ENCODE measurements at places on chromosomes 2 and 18. TPM values are rescaled to one million over a fixed set of nuclear protein-coding genes. Genes with fewer than 3 reads are reported as not detected.

Gene CYP27A1
- 110 TPM for total RNA-seq

Gene INO80C
- 31.5 TPM for total RNA-seq

Gene TMEM178A
- 4.0 TPM for total RNA-seq

Gene RSAD2
- total RNA-seq, result 13.2 TPM

Gene GAL3ST2
- total RNA-seq, result 0.40 TPM

Gene ALS2
- 34.6 TPM for total RNA-seq

Gene MC5R
- not detected for total RNA-seq

Gene ST6GAL2
- 4.0 TPM for total RNA-seq

Gene EFHD1
- total RNA-seq, result 8.6 TPM

Gene TBC1D8
- 35.4 TPM for total RNA-seq

- no peak overlapping the region for H3K4me3 ChIP-seq
- no peaks in the 10 kb centered on the region for H3K4me1 ChIP-seq
- H3K27me3 ChIP-seq, result no peaks in the 10 kb centered on the region
- H3K36me3 ChIP-seq, result peaks cover 8% of the 10 kb centered on the region
- H3K27ac ChIP-seq, result no peak overlapping the region
Observed at GRCh38 chr18:62976227-62976626, 260.9 kb downstream of the PHLPP1 start.

- no peaks in the 10 kb centered on the region for H3K4me1 ChIP-seq
- no peak overlapping the region for H3K4me3 ChIP-seq
- no peak for DNase-seq
- H3K36me3 ChIP-seq, result no peaks in the 10 kb centered on the region
- no peak overlapping the region for H3K27ac ChIP-seq
Observed at GRCh38 chr2:214549946-214550345, 139.1 kb downstream of the VWC2L start.

DNA sequence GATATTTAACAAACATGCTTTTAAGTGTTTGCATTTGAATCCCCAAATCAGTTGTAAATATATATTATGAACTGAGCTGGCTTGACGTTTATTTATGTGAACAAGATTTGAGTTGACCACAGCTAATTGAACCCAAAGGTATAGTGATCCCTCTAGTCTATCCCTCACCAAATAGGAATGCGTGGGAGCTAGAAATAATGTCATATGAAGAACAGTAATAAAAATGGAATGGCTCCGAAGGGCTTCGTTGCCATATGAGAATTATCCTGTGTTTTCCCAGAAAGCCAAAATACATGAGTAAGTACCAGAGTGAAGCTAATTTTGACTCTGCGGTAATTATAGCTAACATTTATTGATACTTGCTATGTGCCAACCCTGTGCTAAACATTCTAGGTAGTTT, 142.7 kb downstream of the ADCYAP1 start:
- no peak overlapping the region for H3K27ac ChIP-seq
- H3K36me3 ChIP-seq, result no peaks in the 10 kb centered on the region
- H3K27me3 ChIP-seq, result no peaks in the 10 kb centered on the region
- DNase-seq, result no peak
- H3K4me1 ChIP-seq, result no peaks in the 10 kb centered on the region

DNA sequence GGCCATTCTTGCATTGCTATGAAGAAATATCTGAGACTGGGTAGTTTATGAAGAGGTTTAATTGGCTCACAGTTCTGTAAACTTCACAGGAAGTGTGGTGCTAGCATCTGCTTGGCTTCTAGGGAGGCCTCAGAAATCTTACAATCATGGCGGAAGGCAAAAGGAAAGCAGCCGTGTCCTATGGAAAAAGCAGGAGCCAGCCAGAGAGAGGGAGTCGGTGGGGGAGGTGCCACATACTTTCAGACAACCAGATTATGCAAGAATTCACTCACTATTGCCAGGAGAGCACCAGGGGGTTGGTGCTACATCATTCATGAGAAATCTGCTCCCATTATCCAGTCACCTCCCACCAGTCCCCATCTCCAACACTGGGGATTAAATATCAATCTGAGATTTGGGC, 64.1 kb downstream of the CPS1 start:
- H3K36me3 ChIP-seq, result no peaks in the 10 kb centered on the region
- H3K4me3 ChIP-seq, result no peak overlapping the region
- no peak overlapping the region for H3K27ac ChIP-seq
- H3K4me1 ChIP-seq, result no peaks in the 10 kb centered on the region
- no peaks in the 10 kb centered on the region for H3K27me3 ChIP-seq

GRCh38 chr2:239891698-239892097, 133.4 kb downstream of the NDUFA10 start:
- no peaks in the 10 kb centered on the region for H3K4me1 ChIP-seq
- DNase-seq, result no peak
- H3K36me3 ChIP-seq, result no peaks in the 10 kb centered on the region
- no peaks in the 10 kb centered on the region for H3K27me3 ChIP-seq
- H3K27ac ChIP-seq, result no peak overlapping the region
- H3K4me3 ChIP-seq, result no peak overlapping the region

- H3K4me1 ChIP-seq, result peaks cover 8% of the 10 kb centered on the region
- DNase-seq, result no peak
- no peaks in the 10 kb centered on the region for H3K36me3 ChIP-seq
- H3K27me3 ChIP-seq, result no peaks in the 10 kb centered on the region
Observed at GRCh38 chr18:13382954-13383827, 164.6 kb downstream of the LDLRAD4 start.

- no peak overlapping the region for H3K4me3 ChIP-seq
- peak; percentile 66 for DNase-seq
- H3K36me3 ChIP-seq, result no peaks in the 10 kb centered on the region
- H3K27me3 ChIP-seq, result no peaks in the 10 kb centered on the region
Observed at GRCh38 chr2:147490401-147491261, 354.2 kb upstream of the ACVR2A start.

- DNase-seq, result no peak
- H3K36me3 ChIP-seq, result no peaks in the 10 kb centered on the region
- H3K4me1 ChIP-seq, result no peaks in the 10 kb centered on the region
- H3K27me3 ChIP-seq, result no peaks in the 10 kb centered on the region
Observed at GRCh38 chr2:11856095-11856494, 109.7 kb downstream of the LPIN1 start.

DNA sequence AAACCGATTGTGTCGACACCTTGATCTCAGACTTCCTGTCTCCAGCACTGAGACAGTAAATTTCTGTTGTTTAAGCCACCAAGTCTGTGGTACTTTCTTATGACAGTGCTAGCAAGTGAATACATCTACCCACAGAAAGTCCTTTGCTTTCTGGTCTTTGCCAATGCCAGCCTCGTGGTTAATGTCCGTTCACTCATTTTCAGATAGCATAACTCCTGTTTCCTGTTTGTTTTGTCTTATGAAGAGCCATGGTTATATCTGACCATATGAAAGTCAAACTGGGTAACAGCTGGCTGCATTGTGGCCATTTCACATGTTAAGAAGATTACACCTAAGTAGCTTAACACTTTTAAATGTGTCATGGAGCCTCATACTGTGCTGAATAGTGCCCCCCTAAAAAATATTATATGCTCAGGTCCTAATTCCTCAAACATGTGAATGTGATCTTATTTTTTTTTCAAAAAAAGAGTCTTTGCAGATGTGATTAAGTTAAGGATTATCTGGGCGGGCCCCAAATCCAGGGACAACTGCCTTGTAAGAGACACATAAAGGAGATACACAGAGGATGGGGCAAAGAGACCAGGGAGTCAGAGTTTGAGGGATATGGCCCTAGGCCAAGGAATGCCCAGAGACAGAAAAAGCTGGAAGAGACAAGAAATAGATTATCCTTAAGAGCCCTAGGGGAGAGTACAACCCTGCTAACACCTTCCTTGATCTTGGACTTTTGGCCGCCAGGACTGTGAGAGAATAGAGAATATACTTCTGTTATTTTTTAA, 118.0 kb downstream of the KCNE4 start:
- DNase-seq, result peak; percentile 2
- no peak overlapping the region for H3K4me3 ChIP-seq
- no peaks in the 10 kb centered on the region for H3K4me1 ChIP-seq
- H3K36me3 ChIP-seq, result no peaks in the 10 kb centered on the region
- H3K27me3 ChIP-seq, result no peaks in the 10 kb centered on the region
- no peak overlapping the region for H3K27ac ChIP-seq

DNA sequence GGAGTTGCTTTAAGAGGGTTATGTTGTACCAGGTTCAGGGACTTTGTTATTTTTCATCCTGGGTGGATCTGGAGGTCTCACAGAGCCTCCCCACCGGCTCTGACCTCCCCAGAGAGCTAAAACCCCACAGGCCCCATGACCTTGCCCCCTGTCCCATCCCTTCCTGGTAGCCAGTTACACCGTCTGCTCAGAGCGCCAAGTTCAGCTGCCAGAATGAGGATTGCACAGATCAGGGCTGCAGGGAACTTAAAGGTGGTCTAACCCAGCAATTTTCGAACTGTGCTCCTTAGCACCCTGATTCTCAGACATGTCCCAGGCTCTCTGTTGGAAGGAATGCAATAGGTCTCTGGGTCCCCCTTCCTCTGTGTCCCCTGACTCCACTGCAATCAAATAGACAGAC, 32.1 kb downstream of the ATOH8 start:
- peaks cover 24% of the 10 kb centered on the region for H3K4me1 ChIP-seq
- H3K4me3 ChIP-seq, result no peak overlapping the region
- H3K36me3 ChIP-seq, result peaks cover 35% of the 10 kb centered on the region
- no peak overlapping the region for H3K27ac ChIP-seq
- no peak for DNase-seq
- no peaks in the 10 kb centered on the region for H3K27me3 ChIP-seq

- H3K36me3 ChIP-seq, result no peaks in the 10 kb centered on the region
- no peak overlapping the region for H3K27ac ChIP-seq
- H3K4me3 ChIP-seq, result no peak overlapping the region
- DNase-seq, result peak; percentile 88
Observed at GRCh38 chr2:188798159-188798558, 176.0 kb upstream of the COL3A1 start.

DNA sequence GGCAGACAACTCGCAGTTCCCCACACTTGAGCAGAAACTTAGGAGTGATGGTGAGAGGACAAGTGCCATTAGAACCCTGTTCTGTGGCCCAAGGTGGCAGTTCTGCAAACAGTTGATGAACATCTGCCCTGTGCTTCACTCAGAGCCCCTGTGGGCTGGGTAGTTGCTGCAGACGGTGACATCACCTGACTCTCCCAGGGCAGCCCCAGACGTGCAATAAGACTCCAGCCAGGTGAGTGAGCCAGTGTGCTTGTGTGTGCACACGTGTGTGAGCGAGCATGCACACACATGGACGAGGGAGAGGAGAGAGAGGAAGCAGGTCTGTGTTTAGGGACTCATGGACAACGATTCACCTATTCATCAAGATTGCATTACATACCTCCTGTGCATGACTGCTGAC, 136.0 kb upstream of the GLI2 start:
- H3K36me3 ChIP-seq, result no peaks in the 10 kb centered on the region
- H3K27ac ChIP-seq, result no peak overlapping the region
- H3K4me1 ChIP-seq, result peaks cover 10% of the 10 kb centered on the region
- DNase-seq, result no peak
- H3K4me3 ChIP-seq, result no peak overlapping the region

GRCh38 chr18:63890237-63890949, 2.9 kb downstream of the SERPINB2 start:
- no peak overlapping the region for H3K4me3 ChIP-seq
- no peak overlapping the region for H3K27ac ChIP-seq
- no peaks in the 10 kb centered on the region for H3K27me3 ChIP-seq

GRCh38 chr18:56509656-56510055, 128.7 kb downstream of the TXNL1 start:
- no peak overlapping the region for H3K4me3 ChIP-seq
- no peaks in the 10 kb centered on the region for H3K27me3 ChIP-seq
- DNase-seq, result no peak
- H3K27ac ChIP-seq, result no peak overlapping the region

GRCh38 chr2:9255416-9255815, 48.8 kb downstream of the ASAP2 start:
- H3K36me3 ChIP-seq, result no peaks in the 10 kb centered on the region
- no peak overlapping the region for H3K27ac ChIP-seq
- DNase-seq, result no peak
- no peaks in the 10 kb centered on the region for H3K27me3 ChIP-seq
- peaks cover 24% of the 10 kb centered on the region for H3K4me1 ChIP-seq
- H3K4me3 ChIP-seq, result no peak overlapping the region

GRCh38 chr2:189424961-189425360, 16.3 kb upstream of the WDR75 start:
- H3K36me3 ChIP-seq, result no peaks in the 10 kb centered on the region
- no peak for DNase-seq
- no peaks in the 10 kb centered on the region for H3K27me3 ChIP-seq
- no peaks in the 10 kb centered on the region for H3K4me1 ChIP-seq
- H3K4me3 ChIP-seq, result no peak overlapping the region

GRCh38 chr2:230797515-230798495, 66.9 kb upstream of the ITM2C start:
- no peak for DNase-seq
- no peaks in the 10 kb centered on the region for H3K27me3 ChIP-seq
- no peak overlapping the region for H3K4me3 ChIP-seq

- H3K27me3 ChIP-seq, result no peaks in the 10 kb centered on the region
- no peaks in the 10 kb centered on the region for H3K36me3 ChIP-seq
- no peak overlapping the region for H3K4me3 ChIP-seq
- DNase-seq, result no peak
- H3K4me1 ChIP-seq, result peaks cover 25% of the 10 kb centered on the region
Observed at GRCh38 chr2:134142341-134142738, 111.5 kb upstream of the MGAT5 start.

DNA sequence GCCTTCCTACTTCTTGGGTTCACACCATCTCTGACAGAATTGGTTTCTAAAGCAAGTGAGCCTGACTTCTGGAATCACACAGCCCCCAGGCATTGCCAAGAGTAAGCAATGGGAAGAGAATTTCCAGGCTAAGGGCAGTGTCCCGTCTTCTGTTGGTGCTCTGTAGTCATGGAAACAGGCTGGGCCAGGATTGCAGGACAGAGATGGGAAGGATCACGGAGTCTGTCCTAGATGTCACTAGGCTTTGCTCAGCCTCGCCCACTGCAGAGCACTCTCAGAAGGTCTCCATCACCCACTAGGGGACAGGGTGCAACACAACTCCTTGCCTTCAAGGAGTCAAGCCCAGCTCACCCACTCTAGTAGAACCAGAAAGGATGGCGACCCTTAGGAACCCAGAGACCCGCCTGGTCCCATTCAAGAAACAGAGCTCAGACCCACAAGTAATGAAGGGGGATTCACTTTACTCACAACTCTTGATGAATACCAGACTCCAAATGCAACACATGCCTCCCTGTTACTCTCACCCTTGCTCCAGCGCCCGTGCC, 48.6 kb upstream of the TEX51 start:
- H3K27ac ChIP-seq, result no peak overlapping the region
- no peaks in the 10 kb centered on the region for H3K27me3 ChIP-seq

- H3K36me3 ChIP-seq, result no peaks in the 10 kb centered on the region
- H3K27ac ChIP-seq, result no peak overlapping the region
- no peaks in the 10 kb centered on the region for H3K4me1 ChIP-seq
- no peak overlapping the region for H3K4me3 ChIP-seq
- peak; percentile 62 for DNase-seq
Observed at GRCh38 chr2:120893811-120894584, 158.3 kb downstream of the GLI2 start.

DNA sequence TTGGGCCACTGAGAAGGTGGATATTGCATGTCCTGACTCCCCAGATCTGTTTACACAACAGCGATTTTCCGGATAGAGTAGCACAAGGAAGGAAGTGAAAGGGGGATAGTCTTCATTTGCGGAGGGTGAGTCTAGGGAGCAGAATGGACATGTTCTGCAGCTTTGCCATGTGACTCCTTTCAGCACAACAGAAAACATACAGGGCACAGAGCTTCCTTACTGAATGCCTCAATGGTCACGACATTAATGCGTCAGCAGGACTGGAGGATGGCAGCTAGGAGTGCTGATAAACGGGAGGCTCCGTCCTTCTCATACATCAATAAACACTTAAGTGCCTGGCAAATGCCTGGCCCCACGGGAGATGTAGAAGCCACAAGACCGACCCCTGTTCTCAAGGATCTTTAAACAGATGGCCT, 163.0 kb downstream of the FAM210A start:
- no peak overlapping the region for H3K4me3 ChIP-seq
- H3K36me3 ChIP-seq, result no peaks in the 10 kb centered on the region
- H3K27me3 ChIP-seq, result no peaks in the 10 kb centered on the region
- peak overlapping the region; percentile 57 for H3K27ac ChIP-seq
- DNase-seq, result no peak

Measured in lung (tissue), 17 donors.